Activated T-cell treated with anti-CD3 and anti-CD28 coated beads, Interleukin-2, amount 50 U/mL, for 1 hour (primary cell): ENCODE measurements at places on chromosomes 11 and 22.

DNA sequence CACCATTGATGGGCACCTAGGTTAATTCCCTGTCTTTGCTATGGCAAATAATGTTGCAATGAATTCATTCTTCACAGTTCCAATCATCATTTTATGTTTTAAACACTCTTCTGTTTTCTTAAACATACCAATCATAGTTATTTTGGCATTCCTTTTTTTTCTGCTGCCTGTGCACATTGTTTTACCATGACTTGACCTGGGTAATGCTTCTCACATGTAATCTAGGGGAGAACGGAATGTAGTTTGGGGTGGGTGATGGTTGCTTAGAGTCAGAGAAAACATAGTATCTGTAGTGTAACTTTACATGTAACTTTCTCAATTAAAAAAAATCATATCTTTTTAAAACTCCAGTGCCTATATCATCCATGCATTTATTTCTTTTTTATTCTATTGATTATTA, 1945.3 kb upstream of the RAG2 start:
- DNase-seq, result no peak

- DNase-seq, result no peak
Observed at GRCh38 chr11:79312617-79313529, 128.0 kb downstream of the TENM4 start.

DNA sequence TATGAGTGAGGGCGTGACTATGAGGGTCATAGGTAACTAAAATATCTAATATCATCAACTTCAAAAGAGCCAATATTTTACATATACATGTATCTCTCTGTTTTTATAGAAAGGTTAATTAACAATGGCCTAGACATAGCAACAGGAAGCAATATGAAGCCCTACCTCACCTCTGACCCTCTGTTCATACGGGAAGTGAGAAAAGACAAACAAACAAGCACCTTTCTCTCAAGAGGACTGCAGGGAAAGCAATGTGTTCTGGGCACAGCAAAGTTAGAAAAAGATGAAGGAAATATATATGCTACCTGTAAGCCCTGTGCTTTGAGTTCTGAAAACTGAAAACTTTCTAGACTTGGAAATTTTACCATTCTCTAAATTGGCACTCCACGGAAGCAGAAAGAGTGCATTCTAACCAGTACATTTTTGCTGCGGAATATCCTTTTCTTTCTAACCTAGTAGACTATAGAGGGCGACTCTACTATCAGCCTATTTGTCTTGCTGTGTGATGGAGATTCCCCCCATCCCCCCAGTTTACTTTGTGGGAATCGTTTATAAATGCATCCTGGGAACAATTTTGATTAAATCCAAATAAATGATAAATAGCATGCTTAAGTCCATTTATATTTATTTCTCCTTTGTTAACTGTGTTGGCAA, 830.4 kb upstream of the FAT3 start:
- no peak for DNase-seq

DNA sequence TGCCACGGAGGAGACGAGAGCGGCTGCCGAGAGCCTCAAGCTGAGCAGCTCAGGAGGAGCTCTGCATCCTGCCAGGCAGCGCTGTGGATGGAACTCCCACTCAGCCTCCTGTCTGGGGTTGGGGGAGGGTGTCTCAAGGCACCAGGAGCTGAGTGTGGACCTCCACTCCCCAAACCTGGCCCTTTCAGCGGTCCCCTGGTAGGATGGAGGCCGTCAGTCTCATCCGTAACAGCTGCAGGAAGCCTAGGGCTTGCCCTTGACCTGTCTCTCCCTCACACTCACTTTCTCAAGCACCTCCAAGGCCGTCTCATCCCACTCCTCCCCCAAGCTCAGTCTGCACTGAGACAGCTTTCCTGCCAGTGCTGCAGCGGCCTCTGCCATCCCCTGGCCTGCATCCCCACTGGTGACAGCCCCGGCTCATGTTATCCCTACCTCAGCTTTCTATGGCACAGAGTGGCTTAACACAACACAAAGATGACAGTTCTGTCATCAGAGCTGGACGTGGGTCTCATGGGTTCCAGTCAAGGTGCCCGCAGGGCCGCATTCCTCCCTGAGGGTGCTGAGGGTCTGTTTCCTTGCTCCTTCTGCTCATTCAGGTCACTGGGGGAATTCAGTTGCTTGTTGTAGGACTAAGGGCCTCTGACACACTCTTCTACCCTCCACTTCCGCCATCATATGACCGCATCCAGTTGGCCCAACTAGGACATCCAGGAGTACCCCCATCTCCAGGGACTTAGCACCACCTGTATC, 341.9 kb upstream of the B3GAT1 start:
- DNase-seq, result no peak

GRCh38 chr22:18042685-18043084, 18.3 kb upstream of the MICAL3 start:
- DNase-seq, result no peak

DNA sequence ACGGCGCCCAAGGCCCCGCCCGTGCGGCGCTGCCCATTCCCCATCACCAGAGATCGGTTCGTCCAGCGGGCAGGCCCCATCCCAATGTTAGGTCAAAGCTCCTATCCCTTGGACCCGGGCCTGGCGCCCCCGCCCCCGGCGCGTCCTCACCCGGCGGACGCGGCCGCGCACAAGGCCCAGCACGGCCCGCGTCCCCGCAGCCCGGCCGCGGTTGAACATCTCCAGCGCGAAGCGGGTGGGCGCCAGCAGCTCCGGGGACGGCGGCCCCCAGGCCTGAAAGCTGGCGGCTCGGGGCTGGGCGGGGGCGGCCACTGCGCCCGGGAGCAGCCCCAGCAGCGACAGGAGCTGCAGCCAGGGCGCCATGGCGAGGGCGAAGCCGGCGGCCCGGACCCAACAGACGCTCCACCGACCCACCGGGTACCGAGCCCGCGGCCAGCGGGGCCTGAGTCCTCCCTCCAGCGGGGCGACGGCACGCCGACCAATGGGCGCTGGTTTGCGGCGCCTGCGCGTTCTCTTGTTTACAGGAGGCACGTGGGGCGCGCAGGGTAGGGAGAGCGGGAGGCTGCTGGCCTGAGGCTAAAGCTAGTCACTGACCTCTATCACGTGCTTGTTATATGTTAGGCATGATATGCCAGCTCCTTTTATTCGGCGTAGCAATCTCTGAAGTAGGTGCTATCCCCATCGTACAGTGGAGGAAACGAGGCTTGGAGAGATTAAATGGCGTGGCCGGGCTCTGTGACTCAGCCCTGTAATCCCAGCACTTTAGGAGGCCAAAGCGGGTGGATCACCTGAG, at the start of gene CTSF:
TSS of gene CTSF (minus strand) at position 483 of the 793 bp plus-strand sequence. CDS start at position 363, 120 bp downstream.
- peak; percentile 74 for DNase-seq

DNA sequence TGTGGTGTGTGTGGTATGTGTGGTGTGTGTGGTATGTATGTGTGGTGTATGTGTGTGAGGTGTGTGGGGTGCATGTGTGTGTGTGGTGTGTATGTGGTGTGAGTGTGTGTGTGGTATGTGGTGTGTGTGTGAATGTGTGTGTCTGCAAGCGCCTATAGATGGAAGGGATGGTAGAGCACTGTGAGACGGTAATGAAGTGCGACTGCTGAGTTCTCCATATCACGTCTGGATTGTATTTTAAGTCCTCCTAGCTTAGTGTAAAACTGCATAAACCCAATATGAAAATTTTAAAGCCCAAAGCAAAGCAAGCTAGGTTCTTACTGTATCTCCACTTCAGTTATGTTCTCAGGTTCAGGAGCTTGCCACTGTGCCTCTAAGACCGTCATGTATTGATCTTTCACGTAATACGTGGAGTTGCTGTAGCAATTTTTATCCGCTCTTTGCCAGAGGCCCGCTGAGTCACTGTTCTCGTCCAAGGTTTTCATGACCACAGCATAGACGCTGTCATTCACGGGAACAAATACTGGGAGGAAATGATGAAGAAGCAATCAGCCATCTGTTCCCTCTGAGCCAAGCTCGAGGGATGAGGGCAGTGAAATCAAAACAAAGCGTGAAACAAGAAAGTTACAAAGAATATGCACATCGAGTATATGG, 5.5 kb downstream of the PLET1 start:
- no peak for DNase-seq

GRCh38 chr11:66604155-66604554, 11.2 kb downstream of the CCS start:
- no peak for DNase-seq

DNA sequence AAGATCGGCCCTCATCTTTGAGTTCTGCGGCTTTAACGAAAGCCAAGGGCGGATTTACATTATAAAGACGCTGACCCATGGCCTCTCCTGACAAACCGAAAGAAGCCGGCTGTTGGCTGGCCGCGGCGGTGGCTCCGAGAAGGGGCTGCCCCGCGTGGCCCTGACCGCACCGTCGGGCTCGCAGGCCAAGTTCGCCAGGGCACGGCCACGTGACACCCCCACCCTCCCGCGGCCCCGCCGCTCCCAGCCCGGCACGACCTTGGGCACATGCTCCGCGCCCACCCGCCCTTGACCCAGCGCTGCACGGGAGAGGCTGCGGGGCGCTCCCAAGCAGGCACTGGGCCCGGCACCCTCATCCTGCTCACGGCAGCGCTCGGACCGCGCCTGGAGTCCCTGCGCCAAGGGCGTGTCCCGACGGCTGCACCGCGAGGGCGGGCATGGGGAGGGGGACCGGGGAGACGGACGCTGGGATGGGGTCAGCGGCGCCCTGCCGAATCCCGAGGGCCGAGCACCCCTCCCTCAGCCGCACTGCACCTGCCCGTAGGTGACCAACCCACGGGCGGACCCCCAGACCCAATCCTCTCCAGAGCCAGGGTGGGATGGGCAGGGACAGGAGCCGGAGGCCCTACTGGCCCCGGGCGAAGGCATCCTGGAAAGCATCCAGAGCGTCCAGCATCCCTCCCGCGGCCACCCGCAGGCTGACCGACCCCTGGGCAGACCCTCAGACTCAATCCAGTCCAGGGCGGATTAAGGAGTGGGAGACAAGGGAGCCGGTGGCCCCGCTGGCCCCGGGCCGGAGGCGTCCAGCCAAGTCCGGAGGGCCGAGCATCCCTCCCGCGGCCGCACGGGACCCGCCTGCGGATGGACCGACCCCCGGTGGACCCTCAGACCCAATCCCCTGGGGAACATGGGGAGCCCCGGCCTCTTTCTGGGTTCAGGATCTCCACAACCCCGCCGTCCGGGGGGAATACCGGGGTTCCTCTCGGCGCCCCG, 759 bp downstream of the CPT1A start:
- DNase-seq, result peak; percentile 42

GRCh38 chr11:10418950-10419310, 36.1 kb upstream of the AMPD3 start:
- DNase-seq, result no peak

DNA sequence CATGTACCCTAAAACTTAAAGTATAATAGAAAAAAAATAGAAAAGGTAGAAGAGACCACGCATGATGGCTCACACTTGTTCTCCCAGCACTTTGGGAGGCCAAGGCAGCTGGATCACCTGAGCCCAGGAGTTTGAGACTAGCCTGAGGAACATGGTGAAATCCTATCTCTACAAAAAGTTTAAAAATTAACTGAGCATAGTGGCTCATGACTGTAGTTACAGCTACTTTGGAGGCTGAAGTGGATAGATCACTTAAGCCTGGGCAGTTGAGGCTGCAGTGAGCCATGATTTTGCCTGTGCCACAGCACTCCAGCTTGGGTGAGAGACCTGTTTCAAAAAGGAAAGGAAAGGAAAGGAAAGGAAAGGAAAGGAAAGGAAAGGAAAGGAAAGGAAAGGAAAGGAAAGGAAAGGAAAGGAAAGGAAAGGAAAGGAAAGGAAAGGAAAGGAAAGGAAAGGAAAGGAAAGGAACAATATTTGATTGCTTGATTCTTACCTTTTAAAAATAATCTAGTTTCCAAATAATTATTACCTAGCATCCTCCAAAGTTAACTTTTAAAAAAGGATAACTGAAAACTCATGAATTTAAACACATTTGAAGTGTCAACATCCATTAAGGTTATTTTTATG, 99.9 kb upstream of the PAX6 start:
- no peak for DNase-seq

GRCh38 chr11:96134602-96135001, 208.4 kb downstream of the MAML2 start:
- DNase-seq, result no peak

GRCh38 chr11:62449451-62449851, 30.6 kb downstream of the SCGB1A1 start:
- no peak for DNase-seq

DNA sequence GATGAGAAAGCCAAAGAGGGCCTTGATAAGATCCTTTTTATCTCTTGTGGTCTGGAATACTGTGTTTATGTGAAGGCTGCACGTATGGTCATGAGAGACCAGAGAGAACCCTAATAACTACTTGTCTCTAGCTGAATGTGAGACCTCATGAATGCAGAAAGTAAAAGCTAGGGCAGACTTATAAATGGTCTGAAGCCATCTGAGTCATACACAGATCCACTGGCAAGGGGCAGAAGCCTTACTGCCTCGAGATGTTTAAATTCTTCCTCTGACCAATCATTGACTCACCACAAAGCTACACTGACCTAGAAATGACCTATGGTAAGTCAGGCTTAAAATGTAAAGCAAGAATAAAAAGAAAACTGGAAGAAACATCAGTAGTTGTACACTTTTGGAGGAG, 22.7 kb upstream of the OR4B1 start:
- no peak for DNase-seq

DNA sequence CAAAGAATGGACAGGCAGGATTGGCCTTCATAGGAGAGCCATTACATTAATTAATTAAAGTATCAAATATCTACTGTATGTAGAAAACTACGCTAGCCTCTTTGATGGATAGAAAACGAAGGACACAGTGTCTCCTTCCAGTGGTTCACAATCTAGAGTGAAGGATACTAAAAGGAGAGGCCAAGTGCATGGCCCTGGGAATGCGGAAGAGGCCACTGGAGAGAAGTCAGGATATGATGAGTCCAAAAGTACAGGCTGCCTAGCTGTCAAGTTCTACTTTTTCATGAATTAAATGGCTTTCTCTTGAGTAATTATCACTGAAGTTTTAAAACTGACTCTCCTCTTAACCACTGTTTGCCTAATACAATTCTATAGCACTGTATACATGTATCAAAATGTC, 41.9 kb downstream of the ATG16L2 start:
- no peak for DNase-seq

DNA sequence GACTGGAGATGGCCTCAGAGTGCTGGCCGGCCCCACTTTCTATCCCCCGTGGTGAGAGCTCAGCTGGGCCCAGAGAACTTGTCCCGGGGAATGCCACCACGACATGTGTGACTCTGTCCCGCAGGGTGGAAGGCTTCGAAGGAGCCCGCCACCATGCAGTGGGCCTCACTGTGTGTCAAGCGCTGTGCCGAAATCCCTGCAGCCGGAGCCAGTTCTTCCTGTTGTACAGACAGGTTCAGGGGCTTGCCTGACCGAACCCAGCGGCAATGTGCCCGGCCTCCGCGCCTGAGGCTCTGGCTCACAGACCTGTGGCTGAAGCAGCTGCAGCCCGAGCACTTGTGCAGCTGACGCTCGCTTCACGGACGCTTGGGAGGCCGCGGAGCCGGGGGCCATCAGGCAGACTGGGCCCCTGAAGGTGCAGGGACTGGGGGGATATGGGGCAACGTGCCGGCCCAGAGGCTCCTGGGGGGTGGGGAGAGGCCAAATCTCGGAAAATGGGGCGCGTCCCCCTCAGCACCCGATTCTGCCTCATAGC, 650 bp downstream of the PPM1F start:
- peak; percentile 42 for DNase-seq

- no peak for DNase-seq
Observed at GRCh38 chr11:2299773-2300172, 1.9 kb downstream of the C11orf21 start.
